ENCODE measurements at places on chromosomes 12 and 14.

DNA sequence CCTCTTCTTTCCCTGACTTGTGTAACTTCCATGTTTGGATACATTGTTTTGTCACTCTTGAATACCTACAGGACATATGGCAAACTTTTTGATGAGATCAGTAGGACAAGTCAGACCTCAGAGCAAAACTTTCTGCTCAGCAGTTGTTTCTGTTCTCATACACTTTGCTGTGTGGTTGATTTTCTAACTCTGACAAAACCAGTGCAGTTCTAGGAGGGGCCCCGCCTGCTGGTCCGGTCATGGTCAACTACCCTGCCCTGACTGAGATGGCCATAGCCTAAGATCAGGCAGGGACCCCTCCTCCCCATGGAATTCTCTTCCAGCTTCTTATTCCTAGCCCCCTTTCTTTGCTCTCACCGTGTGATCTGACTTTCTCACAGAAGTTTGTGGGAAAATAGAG lies 92.8 kb downstream of the OTOGL start:
- DNase-seq, result no peak

- no peak for DNase-seq
These were observed 330.7 kb upstream of the DCN start for GRCh38 chr12:91513313-91513712.

- DNase-seq, result no peak
These were observed 114.0 kb upstream of the SLC38A2 start for GRCh38 chr12:46486588-46486987.

- DNase-seq, result no peak
These were observed 149.1 kb downstream of the BMP4 start for GRCh38 chr14:53807542-53807941.

GRCh38 chr12:15851919-15852318 lies 30.3 kb upstream of the STRAP start:
- no peak for DNase-seq

DNA sequence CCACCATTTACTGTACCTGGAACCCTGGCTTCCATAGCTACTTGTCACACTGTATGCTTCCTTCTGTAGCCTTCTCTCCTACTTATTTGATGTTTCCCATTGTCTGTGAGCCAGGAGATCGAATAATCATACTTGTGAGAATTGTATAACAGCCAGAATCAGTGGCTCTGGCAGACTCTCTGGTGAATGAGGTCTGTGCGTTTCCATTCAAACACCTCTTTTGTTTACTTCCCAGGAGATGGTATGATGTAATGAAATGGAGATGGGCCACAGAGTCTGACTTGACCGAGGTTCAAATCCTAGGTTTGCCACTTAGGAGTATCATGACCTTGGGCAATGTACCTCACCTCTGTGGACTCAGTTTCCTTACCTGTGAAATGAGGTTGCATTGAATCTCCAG lies 35.7 kb upstream of the CLMN start:
- no peak for DNase-seq

- peak; percentile 63 for DNase-seq
These were observed 48.8 kb upstream of the VRK1 start for GRCh38 chr14:96748362-96748761.

DNA sequence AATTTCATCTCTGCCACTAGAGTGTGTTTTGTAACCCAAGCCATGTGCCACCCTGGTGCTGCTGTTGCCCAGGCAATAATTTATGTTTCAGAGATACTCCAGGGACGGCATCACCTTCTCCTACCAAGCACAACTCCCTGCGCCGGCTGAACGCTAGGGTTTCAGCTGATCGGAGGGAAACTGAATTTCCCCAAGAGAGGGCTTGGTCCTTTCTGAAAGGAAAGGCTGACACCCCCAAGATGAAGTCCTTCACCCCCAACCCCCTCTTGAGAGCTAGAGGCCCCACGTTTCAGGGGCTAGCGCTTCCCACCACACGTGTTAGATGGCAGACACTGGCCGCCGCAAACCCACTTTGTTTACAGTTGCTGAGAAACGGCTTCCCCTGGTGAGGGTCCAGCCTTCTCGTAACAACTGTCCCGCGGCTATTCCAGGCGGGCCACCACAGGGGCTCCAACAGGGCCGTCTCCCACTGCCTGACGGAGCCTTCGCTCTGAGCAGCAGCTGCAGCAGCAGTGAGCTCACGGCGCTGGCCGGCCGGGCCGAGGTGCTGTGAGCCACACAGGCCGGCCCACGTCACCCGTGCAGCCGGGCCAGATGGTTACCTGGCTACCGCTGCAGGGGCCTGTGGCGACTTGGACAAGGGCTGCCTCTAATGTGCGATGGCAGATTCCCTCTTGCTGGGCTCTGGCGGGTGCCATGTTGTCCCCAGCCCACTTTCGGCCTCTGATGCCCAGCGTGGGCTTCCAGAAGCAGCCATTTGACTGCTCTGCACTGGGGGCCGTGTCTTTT lies 66.4 kb downstream of the TESC start:
- peak; percentile 92 for DNase-seq

DNA sequence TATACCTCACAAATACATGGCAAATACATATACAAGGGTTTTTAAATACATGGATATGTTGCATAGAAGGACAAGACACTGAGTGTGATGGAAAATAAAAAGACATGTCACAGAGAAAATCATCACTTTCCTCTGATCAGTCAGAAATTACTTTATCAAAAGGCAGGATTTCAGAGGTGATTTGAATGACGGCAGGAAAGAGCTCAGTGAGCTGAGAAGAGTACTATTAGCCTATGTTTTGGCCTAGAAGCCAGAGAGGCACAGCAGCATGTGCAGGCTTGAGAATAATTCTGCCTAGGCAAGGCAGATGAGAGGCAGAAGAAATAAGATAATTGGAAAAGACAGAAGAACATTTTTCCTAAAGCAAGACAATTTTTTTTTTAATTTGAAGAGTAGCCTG lies 94.9 kb downstream of the BCAT1 start:
- DNase-seq, result no peak

DNA sequence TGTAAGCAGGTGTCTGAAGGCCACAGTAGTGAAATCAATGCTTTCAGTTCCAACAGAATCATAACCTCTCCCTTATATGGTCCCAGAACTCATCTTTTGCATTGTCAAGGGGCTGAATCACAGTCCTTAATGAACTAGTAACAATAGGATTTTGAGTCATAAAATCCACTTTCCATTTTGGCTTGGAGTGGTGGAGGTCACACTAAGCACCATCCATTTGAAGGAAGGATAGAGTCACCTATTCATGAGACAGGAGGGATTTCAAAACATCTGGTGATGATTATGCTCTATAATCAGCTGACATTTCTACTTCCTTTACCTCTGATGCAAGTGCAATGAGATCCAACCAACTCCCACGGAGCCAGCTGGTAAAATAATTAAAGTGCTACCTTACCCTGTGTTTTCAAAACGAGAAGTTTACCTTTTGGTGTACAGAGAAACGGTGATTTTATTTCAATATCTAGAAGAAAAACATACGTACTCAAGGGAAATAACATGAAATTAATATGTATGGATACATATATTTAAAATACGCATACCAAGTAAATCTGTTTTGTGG lies 59.1 kb downstream of the TMEM132D start:
- DNase-seq, result no peak

DNA sequence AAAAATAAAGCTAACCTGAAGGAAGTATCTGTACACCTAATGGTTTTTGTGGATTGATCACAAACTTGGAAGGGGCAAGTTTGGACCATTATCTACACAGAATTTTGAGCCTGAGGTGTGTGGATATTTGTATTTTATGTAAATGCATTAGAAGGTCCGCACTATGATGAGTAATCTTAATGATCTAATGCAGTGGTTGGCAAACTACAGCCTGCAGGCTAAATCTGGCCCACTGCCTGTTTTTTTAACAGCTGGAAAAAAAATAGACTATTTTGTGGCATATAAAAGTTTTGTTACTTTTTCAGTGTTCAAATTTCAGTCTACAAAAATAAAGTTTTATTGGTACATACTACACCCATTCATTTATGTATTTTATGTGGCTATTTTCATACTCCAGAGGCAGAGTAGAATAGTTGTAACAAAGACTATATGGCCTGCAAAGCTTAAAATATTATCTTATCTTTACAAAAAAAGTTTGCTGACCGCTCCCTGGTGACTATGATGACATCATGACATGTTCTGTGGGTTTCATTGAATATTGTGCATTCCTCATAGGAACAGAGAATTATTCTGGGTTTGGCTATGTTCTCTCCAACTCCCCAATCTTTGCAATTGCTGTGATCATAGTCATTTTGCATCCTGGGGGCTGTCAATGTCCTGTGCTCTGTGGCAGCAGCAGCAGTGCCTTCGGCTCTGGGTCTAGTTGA lies 962.6 kb upstream of the FBXO33 start:
- no peak for DNase-seq

DNA sequence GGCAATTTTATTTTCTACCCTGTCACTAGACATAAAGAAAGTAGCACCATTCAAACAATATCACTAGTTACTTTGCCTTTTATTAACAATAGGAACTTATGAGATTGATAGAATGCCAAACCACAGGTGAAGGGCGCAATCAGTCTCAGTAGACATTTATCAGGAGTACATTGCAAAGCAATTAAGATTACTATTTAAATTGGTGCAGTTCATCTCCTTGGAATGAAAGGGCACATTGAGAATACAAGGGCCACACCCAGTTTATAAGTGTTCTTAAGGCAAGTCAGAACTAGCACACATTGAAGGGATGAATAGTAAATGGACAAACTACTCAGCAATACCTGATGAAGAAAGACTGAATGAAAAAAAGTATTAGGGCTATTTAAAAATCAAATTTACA lies 601.4 kb downstream of the C12orf50 start:
- DNase-seq, result peak; percentile 63

GRCh38 chr14:93481758-93482157 lies 51.0 kb downstream of the UNC79 start:
- DNase-seq, result no peak

- no peak for DNase-seq
These were observed 13.4 kb downstream of the DEPDC4 start for GRCh38 chr12:100253437-100253836.

- DNase-seq, result no peak
These were observed 139.5 kb upstream of the AEBP2 start for GRCh38 chr12:19299765-19300164.

DNA sequence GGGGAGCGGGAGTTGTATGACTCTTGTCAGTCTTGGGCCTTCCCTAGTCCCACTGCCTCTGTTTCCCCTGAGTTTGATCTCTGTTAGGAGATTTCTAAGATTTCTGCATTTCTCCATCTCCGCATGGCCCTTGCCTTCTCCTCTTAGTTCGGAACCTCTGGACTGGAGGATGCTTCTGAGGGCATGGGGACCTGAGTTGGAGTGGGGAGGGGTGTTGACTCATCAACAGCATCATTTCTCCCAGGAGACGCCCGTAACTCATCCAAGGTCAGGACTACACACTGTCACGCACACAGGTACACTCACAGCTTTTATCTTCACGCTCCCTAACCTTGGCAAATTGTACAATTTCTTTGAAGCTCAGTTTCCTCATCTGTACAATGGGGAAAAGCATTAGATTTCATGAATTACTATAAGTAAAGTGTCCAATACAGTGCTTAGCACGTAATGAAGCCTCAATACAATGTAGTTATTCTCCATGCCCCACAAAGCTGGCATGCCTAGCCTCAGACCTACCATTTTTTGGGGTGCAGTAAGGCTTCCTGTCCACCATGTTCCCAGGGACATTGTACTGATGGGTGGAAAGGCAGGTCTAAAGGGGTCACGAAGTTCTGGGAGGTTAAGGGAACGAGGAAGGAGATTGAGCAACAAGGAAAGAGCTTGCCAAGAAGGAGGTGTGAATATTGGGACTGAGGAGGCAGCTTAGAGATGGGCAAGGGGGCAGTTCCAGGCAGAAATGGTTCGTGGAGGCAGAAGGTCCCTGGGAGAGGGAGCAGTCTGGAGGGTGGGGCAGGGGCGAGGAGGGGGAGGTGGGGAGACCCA lies 600 bp upstream of the LAG3 start:
- no peak for DNase-seq

GRCh38 chr12:95998611-95999286 lies 2.6 kb upstream of the HAL start:
- DNase-seq, result peak; percentile 77

- no peak for DNase-seq
These were observed 276.9 kb upstream of the PRKD1 start for GRCh38 chr14:30204431-30204980.

GRCh38 chr14:98370352-98370751 lies 901.6 kb downstream of the BCL11B start:
- no peak for DNase-seq

DNA sequence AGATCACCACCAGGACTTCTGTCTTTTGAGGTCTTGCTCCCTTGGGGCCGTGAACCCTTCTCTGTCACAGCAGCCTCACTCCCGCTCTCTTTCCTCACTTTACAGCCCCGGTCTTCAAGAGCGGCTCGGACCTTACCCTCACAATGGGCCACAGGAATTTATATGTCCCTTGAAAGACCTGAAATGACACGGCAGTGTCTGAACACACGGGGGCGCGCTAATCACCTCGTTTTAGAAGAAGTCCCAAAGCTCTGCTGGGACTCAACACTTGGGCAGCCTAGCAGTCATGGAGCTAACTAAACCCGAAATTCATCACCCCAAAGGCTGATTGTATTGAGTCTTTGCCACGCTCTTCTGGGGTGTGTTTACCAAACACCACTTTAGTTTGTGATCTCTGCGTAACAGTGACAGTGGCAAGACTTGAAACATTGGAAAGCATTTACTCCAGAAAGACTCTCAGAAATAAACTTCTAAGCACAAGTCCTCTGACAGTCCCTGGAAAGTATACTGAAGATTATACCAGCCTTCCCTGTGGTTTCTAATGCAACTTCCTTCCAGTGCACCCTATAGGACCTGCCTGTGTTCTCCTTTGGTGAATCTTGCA lies 29.0 kb downstream of the SERPINA11 start:
- DNase-seq, result peak; percentile 47

DNA sequence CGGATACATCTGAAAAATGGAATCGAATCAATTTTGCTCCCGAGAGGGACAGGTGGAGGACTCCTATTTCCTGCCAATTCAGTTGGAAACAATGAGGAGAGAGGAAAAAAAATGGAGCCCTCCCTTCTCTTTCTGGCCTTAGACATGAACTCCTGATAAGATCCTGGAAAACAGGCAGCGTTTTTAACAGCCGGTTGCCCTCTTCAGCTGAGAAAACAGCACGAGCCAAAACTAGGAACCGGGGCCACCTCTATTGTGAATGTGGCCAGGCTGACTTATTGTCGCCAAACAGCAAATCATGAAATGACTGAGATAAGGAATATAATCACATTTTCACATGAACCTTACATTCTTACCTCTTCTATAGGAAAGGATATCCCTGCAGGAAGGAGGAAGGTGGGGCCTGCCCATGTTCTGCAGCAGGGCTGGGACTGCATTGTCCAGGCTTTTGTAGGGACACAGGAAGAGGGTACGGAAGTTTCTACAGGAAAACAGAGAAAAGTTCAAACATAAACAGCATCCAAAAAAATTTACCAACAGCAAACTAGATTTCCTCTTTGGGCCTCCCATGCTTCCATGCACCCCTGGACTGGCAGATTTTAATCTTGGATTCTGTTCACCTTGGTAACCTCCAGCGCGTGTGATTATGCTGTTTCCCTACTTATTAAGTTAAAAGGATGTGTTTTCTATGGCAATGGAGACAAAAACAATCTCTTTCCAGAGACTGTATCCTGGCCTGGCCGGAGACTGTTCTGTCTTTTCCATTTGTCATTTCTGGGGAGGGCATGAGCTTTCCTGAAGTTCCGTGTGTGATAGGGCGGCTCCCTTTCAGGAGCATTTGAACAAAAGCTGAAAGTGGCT lies 29.0 kb upstream of the ELK3 start:
- no peak for DNase-seq
